Hematopoietic multipotent progenitor cell (in vitro differentiated cells): ENCODE measurements at places on chromosomes 5 and 9.

- no peak for DNase-seq
Observed at GRCh38 chr5:170442921-170443320, 53.8 kb upstream of the KCNMB1 start.

- no peak for DNase-seq
Observed at GRCh38 chr5:120545951-120546350, 81.9 kb downstream of the PRR16 start.

GRCh38 chr5:151315998-151316597 lies 12.5 kb upstream of the SLC36A3 start:
- DNase-seq = peak; percentile 56

- DNase-seq = no peak
Observed at GRCh38 chr5:17267106-17267505, 49.7 kb downstream of the BASP1 start.

DNA sequence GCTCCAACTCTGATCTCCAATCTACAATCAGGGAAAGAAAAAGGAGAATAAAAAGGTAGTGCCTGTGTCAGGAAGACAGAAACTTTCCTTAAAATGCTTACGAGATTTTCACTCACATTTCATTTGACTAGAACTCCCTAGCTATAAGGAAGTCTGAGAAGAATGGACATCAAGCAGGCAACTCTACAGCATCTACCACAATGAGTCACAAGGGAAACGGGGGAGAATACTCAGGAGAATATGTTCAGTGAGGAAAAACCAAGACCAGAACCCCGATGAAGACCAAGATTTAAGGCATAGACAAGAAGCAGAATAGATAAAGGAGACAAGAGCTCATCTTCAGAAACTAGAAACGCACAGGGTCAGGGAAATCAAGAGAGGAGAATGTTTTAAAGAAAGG lies 9.0 kb upstream of the SETD9 start:
- peak; percentile 33 for DNase-seq
